ENCODE measurements at places on chromosomes 11 and 22. TPM values are rescaled to one million over a fixed set of nuclear protein-coding genes. Genes with fewer than 3 reads are reported as not detected.

Gene SDHAF2
- 28.7 TPM for total RNA-seq

Gene SCGB2A2
- not detected for total RNA-seq

Gene HTR3A
- total RNA-seq, result not detected

Gene MRGPRG
- not detected for total RNA-seq

Gene TEX12
- total RNA-seq, result 0.20 TPM

Gene PGA5
- 0.65 TPM for total RNA-seq

Gene GAL3ST1
- 0.23 TPM for total RNA-seq

Gene PSMC3
- total RNA-seq, result 86.9 TPM

Gene VPREB1
- total RNA-seq, result not detected

Gene MUC5B
- total RNA-seq, result not detected

Gene SCT
- total RNA-seq, result not detected

Gene ASCL2
- not detected for total RNA-seq

Gene DGCR6
- total RNA-seq, result 0.59 TPM

Gene OR10G7
- total RNA-seq, result not detected

Gene SH3BP1
- total RNA-seq, result 10.6 TPM

Gene TSPAN18
- 0.10 TPM for total RNA-seq

Gene SLC37A4
- total RNA-seq, result 10.3 TPM

Gene ZNF215
- 3.8 TPM for total RNA-seq

Gene SLC5A4
- total RNA-seq, result not detected

Gene EHF
- 0.20 TPM for total RNA-seq

Gene GGT5
- 12.1 TPM for total RNA-seq

Gene GGA1
- total RNA-seq, result 47.0 TPM

Gene NTM
- 64.2 TPM for total RNA-seq

Gene CLMP
- total RNA-seq, result 206 TPM

Gene USH1C
- total RNA-seq, result not detected

Gene FXYD6
- total RNA-seq, result 0.10 TPM

Gene ZP1
- total RNA-seq, result 0.98 TPM

Gene SAA2
- total RNA-seq, result 40.6 TPM

Gene KRTAP5-9
- total RNA-seq, result not detected

Gene ATF4
- 214 TPM for total RNA-seq

Gene RAG1
- total RNA-seq, result 0.65 TPM

Gene SLC17A6
- total RNA-seq, result not detected

Gene TIRAP
- 4.5 TPM for total RNA-seq

Gene ART1
- not detected for total RNA-seq

Gene IL18
- 0.23 TPM for total RNA-seq

Gene OR56A3
- total RNA-seq, result not detected

Gene SLC22A25
- not detected for total RNA-seq

Gene SLC22A12
- not detected for total RNA-seq

Gene GAS2
- total RNA-seq, result 1.2 TPM

Gene WNT11
- total RNA-seq, result not detected

Gene FADS2
- 215 TPM for total RNA-seq

Gene SOX10
- total RNA-seq, result not detected

Gene OR51B4
- 0.20 TPM for total RNA-seq
